Bronchial epithelial cell (primary cell): ENCODE measurements at places on chromosomes 7 and 10.

DNA sequence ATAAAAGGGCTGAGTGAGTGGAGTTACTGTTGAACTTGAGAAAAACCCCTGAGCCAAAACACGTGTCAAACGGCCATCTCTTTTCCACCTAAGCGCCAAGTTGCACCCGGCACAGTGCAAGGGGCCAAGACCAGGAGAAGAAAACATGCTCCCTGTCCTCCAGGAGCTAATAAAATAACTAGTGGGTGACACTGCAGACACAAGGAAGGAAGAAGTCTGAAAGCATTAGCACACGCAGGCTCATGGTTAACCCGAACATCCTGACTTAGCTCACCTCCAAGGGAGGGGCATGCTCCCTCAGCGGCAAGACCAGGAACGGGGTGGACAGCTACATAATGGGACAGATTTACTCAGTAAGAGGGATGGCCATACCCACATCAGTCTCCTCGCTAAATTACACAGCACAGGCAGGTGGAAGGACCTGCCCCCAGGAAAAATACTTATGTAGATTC lies 65.0 kb downstream of the PIP4K2A start:
- DNase-seq, result no peak

DNA sequence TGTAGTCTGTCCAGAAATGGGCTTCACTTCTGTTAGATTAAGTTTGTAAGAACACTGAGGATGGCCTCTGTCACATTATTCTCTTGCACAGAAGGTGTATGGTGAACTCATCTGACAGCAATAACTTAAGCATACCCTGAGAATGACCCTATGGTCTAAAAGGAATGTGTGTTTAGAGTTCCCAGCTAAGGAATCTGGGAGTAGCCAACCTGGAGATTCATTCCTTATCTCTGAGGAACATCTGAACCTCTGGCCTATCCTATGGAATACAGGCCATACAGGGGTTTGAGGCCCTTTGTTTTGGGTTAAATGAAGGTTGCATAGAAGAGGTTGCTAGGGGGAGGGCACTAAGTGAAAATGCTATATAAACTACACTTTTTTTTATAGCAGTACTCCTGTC lies 41.4 kb downstream of the LAMB4 start:
- no peak for DNase-seq

GRCh38 chr7:13708670-13709069 lies 280.8 kb downstream of the ETV1 start:
- DNase-seq, result no peak

GRCh38 chr7:112770051-112770450 lies 20.1 kb downstream of the TMEM168 start:
- DNase-seq, result peak; percentile 96

- DNase-seq, result no peak
Measured at GRCh38 chr10:102200751-102201640, 25.1 kb upstream of the ELOVL3 start.

GRCh38 chr10:99529591-99530107 lies 3.1 kb upstream of the NKX2-3 start:
- DNase-seq, result no peak

DNA sequence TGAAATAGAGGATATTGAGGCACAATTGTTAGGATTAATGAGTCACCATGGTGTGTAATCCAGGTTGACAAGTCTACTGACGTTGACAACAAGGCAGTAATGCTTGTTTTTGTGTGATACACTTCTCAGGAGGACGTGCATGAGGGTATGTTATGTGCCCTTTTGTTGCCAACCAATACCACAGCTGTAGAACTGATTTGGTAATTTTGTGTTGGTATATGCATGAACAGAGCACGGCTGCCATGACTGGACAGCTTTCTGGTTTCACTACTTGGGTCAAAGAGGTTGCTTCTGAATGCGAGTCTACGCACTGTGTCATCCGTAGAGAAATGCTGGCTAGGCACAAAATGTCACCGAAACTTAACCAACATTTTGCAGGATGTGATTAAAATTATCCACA lies 32.9 kb downstream of the PHTF2 start:
- DNase-seq, result peak; percentile 77

DNA sequence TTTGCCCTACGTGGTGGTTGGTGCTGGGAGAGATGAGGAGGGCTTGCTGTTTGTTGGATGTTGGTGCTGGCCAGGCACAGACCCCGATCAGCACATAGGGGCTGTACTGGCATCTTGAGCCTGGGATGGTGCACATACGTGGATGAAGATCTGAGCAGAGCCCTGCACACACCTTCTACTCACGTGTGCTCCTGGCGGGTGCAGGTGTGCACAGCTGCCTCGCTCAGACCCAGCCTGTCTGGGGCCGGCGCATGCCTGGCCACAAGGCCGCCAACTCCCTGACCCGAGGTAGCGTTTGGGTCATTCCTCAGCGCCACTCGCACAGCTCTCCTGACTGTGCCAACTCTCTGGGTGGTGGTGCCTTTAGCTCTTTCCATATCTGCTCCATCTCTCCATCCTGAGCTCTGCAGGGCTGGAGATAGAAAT lies 18.6 kb downstream of the PALD1 start:
- DNase-seq, result no peak
